ENCODE measurements at places on chromosomes 3 and 15.

GRCh38 chr3:99931059-99931458, 113.4 kb downstream of the CMSS1 start:
- no peak for DNase-seq

- peak; percentile 7 for DNase-seq
Observed at GRCh38 chr15:85563328-85563727, 182.9 kb downstream of the AKAP13 start.

DNA sequence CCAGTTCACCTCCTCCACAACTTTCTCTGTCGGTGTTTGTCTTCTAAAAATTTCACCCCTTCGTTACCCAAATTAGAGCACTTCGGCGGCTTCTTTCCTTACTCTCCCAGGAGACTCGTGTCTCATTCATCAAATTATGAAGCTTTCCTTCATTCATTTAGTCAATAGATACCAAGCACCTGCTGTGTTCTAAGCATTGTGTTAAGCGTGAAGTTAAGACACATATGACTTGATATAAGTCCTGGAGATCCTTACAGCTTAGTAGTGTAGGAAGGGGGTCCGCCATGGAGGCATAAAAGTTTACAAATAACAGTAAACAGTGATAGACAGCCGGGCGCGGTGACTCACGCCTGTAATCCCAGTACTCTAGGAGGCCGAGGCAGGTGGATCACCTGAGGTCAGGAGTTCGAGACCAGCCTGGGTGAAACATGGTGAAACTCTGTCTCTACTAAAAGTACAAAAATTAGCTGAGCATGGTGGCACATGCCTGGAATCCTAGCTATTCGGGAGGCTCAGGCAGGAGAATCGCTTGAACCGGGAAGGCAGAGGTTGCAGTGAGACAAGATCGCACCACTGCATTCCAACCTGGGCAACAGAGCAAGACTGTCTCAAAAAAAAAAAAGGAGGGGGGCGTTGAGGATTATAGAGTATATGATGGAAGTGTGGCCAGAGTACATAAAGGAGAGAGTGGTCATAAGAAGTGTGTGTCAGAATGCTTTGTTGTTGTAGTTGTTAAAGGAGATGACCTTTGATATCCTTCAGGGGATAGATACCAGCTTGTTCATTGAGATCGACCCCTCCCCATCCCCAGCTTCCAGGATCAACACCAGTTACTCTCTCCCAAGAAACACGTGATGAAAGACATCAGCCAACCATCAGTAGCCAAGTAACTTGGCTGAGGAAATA, 744 bp upstream of the CCDC32 start:
- DNase-seq, result no peak

DNA sequence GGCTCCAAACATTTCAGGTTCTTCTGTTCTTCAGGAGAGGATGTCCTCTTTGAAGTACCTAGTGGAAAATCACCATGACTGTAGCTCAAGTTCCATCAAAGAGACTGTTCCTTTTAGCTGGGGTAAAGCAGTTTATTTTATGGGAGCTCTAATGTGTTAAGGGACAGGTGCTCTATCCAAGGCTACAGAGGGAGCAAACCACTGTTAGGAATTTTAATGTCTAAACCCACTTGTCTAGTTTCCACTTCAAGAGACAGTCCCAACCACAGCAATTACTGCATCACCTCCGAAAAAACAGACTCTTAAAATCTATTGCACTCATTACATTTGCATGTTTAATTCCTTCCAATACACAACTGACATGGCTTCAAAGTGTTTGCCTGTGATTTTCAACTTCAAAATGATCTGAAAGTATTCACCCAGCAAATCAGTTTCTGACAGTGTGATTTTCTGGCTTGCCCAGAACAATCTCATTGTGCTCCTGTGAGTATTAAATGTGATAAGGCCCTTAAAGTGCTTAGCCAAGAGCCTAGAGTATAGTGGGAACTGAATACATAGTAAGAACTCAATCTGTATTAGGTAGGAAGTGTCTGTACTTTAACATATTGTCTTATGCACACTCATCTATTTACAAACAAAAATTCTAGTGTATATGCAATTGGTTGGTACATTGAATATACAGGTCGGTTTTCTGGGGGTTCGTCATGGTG, 266.5 kb upstream of the CCDC54 start:
- no peak for DNase-seq

GRCh38 chr15:40092256-40092978, 16.3 kb downstream of the BMF start:
- peak; percentile 57 for DNase-seq

- peak; percentile 91 for DNase-seq
Observed at GRCh38 chr3:122793568-122794416, at the start of gene HSPBAP1. Gene HSPBAP1 (minus strand): TSS chr3:122793831. CDS start chr3:122793680, 151 bp downstream.

DNA sequence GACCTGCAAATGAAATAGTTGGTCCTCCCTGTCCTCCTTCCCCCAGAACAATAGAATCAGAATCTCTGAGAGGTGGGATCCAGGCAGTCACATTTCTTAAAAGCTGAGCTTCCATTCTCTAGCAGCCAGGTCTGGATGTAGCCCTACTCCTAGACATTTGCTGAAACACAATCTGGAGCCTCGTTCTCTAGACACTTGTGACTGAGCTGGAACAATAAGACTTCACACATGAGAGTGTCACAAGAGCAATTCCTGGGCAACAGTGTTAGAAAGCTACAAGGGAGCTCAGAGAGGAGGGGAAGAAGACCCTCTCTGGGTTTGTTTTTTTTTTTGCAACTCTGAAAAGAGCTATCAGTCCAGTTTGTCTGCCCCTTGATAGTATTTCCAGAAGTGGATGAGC, 14.5 kb downstream of the CORO2B start:
- DNase-seq, result no peak

- no peak for DNase-seq
Observed at GRCh38 chr15:25426896-25427610, 11.8 kb downstream of the UBE3A start.

DNA sequence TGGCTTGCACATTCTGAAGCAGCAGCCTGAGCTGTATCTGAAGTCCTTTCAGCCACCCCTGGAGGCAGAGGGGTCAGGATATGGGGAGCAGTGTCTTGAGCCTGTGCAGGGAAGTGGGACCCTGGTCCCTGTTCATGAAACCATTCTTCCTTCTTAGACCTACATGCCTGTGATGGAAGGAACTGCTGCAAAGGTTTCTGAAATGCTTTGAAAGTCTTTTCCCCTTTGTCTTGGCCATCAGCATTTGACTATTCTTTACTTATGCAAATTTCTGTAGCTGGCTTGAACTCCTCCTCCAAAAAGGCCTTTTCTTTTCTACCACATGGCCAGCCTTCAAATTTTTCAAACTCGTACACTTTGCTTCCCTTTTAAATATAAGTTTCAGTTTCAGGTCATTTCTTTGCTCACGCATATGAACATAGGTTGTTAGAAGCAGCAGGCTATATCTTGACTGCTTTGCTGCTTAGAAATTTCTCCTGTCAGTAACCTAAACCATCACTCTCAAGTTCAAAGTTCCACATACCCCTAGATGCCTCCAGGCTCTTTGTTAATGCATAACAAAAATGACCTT, 62.3 kb downstream of the GALK2 start:
- DNase-seq, result no peak

DNA sequence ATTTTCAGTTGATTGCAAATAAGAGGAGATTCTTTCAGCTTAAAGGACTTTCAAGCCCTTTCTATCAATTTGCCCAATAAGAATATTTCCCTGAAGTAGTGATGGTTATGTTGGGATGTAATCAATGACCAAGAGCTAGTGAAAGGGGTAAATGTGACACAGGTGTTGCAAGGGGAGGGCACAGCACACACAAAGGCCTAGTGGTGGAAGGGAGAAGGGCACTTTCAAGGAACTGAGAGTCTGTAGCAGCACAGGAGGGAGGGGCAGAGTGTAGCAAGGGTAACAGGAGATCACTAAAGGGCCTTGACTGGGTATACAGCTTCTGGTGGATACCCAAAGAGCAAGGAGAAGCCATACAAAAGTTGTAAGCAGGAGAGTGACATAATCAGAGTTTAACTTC, 217.8 kb upstream of the ARHGEF26 start:
- no peak for DNase-seq

DNA sequence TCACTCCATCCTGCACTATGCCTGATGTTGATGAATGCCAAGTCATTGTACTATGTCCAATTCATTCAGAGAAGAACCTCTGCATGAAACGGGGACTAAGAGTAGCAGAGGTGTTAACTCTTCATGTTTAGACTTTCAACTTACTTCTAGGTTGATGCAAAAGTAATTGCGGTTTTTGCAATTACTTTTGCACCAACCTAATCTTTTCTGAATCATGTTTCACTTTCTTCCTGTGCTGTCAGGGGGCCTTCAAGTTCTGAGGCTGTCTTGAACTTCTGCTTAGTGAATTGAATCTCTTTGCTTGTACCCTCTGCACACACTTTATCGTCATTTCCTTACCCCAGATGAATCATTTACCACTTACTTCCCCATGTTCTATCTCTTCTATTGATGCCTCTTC, 636.2 kb downstream of the NAALADL2 start:
- no peak for DNase-seq

GRCh38 chr15:40279437-40280141, 3.3 kb downstream of the ANKRD63 start:
- DNase-seq, result peak; percentile 51

- DNase-seq, result no peak
Observed at GRCh38 chr3:97232393-97233034, 418.1 kb downstream of the EPHA6 start.

DNA sequence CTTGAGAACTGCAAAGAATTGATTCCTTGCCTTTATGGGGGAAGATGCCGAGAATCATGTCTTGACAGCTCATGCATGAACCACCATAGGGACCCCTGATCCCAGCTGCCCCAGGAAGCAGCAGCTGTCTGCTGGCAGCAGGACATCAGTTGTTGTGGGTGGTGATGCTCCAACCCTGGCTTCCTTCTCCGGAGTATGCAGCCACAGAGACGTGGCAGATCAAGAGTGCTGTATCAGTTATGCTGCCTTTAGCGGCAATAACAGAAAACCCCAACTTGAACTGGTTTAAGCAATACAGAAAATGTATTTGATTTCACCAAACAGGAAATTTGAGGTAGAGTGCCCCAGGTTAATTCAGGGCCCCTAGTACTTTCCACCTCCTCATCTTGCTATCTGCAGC, 92.2 kb upstream of the TNFAIP8L3 start:
- DNase-seq, result no peak

DNA sequence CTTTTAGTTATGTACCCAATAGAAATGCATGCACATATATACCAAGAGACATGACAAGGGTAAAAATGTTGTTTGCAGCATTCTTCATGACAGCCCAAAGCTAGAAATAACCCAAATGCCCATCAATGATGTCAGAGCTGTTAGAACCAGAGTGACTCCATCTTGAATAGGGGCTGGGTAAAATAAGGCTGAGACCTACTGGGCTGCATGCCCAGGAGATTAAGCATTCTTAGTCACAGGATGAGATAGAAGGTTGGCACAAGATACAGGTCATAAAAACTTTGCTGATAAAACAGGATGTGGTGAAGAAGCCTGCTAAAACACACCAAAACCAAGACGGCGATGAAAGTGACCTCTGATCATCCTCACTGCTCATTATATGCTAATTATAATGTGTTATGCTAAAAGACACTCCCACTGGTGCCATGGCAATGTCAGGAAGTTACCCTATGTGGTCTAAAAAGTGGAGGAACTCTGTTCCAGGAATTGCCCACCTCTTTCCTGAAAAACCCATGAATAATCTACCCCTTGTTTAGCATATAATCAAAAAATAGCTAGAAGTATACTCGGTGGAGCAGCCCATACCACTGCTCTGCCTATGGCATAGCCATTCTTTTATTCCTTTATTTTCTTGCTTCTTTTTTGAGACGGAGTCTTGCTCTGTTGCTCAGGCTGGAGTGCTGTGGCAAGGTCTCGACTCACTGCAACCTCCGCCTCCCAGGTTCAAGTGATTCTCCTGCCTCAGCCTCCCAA, 32.9 kb downstream of the ZBTB11 start:
- peak; percentile 93 for DNase-seq

DNA sequence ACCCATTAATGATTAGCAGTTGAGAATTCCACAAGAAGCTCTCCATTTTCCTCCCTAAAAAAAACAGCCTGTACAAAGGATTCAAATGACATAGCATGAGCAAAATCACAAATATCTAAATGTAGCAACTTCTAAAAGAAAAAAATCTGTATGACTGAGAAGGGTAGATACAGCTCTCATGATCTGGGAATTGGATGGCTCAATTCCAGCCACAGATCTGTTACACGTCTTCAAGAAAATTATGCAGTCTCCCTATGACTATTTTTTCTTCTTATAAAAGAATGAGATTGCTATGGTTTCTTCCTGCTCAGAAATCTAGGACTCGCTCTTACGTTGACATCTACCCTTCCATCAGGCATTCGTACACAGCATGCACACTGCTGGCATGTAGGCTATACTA, 71.5 kb downstream of the PLCH1 start:
- DNase-seq, result no peak

DNA sequence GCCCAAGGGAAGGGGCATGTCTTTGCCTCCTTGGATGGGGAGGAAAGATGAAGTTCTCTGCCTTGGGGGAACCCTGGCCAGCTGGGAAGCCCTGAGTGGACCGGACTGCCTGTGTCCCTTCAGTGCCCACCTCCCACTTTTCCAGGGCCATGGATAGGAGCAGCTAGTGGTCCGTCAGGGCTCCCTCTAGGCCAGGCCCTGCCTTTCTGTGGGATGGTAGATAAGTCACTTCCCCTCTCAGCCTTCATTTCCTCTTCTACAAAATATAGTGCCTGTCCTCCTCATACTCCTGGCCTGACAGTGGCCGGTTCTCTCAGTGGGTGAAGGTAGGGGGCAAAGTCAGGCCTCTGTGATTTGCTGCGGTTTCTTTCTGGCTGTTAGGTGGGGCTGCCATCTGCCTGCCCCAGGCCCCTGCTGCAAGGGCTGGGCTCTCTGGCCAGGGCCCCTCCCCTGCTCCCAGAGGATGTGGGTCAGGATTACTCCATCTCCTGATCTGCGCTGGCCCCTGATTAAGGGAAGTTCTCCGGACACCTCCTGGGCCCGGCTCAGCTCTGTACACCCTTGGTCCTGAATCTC, 1.4 kb downstream of the PLEKHO2 start:
- DNase-seq, result peak; percentile 72

- DNase-seq, result no peak
Observed at GRCh38 chr3:39404943-39405686, 1.4 kb upstream of the RPSA start.

DNA sequence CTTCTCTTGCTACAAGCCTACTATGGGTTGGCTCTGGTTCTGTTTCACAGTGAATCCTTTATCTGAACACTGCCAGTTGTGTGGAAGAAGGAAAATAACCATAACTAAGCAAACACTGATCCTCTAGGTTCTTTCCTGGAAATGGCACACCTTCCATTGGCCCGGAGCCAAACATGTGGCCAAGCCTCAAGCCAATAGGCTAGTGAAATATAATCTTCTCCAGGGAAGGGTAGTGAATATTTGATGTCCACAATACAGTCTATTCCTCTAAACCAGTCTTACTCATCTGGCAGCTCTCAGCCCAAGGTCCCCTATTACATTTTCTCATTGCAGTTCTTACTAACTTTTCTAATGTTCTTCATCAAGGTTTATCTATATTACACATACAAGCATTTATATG, 921.3 kb downstream of the TUSC7 start:
- DNase-seq, result no peak
